ENCODE measurements at places on chromosomes 7 and 10. TPM values are rescaled to one million over a fixed set of nuclear protein-coding genes. Genes with fewer than 3 reads are reported as not detected.

PLEKHS1 gene
- total RNA-seq = not detected

LFNG gene
- total RNA-seq = 5.1 TPM

GIMAP5 gene
- total RNA-seq = not detected

MTG1 gene
- 29.1 TPM for total RNA-seq

CTAGE4 gene
- total RNA-seq = 1.0 TPM

TMEM236 gene
- total RNA-seq = 0.22 TPM

FAM25A gene
- not detected for total RNA-seq

CCDC146 gene
- total RNA-seq = 2.7 TPM

ENTPD1 gene
- 0.32 TPM for total RNA-seq

CPA2 gene
- total RNA-seq = 0.43 TPM

MKX gene
- 10.1 TPM for total RNA-seq

FKBP6 gene
- not detected for total RNA-seq

ABCB4 gene
- total RNA-seq = 0.65 TPM

ZPBP gene
- not detected for total RNA-seq

HMX2 gene
- not detected for total RNA-seq

CTAGE15 gene
- not detected for total RNA-seq

AKR1D1 gene
- not detected for total RNA-seq

VPS37D gene
- 2.7 TPM for total RNA-seq

PLXDC2 gene
- total RNA-seq = 114 TPM

FIS1 gene
- total RNA-seq = 154 TPM

LRIT1 gene
- total RNA-seq = not detected

TSPAN12 gene
- 3.4 TPM for total RNA-seq

OPN4 gene
- not detected for total RNA-seq

CD36 gene
- not detected for total RNA-seq

PAPOLB gene
- total RNA-seq = 0.39 TPM
